Cerebellum (tissue), 4 donors: ENCODE measurements at places on chromosomes 16 and 17. TPM values are rescaled to one million over a fixed set of nuclear protein-coding genes. Genes with fewer than 3 reads are reported as not detected.

CD300LB gene
- total RNA-seq = not detected

DNA sequence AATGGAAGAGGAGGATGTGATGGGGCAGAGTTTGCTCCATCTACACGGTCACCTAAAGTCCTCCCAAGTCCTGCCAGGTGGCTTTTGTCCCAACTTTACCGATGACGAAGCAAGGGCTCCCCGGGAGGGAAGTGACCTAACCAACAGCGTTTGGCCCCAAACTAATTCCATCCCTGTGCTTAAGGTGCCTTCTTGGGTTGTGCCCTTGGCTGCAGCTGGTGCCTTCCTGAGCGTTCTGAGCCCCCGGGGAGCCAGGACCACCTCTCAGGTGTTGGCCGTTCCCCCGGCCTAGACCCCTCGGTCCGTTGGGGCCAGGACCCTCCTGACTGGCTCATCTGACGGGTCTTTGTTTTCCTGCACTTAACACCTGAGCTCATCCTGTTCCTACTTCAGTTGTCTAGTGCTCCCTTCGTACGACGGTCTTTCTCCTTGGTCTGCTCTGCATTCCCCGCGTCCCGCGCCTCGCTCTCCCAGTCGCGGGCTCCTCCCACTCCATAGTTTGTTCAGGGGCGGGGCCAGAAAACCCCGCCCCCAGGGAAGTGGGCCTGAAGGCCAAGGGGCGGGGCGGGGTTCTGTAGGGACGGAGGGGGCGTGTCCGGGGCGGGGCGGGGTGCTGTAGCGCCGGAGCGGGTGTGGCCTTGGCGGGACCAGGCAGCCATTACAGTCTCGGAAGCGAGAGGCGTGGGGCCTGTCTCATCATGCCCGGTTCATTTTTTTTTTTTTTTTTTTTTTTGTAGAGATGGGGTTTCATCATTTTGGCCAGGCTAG, 822 bp upstream of the ZSCAN10 start:
- peak; percentile 89 for DNase-seq

DNA sequence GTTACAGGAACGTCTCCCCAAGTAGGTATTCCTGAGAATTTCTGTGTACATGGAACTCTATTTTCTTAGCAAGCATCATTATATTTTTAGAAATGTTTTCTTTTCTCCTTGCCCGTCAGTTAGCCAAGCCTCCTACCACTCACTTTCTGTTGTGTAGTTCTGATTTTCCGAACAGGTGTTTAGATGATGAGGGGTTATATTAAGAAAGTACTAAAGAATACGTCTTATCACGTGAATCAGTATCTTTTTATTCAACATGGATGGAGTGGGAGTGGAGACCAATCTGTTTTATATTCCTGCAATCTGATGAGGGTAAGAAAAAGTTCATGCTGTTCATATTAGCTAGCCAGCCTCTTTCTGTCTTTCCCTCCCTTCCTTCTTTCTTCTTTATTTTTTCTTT, 29.4 kb downstream of the MSI2 start:
- no peak for DNase-seq

PCYT2 gene
- 14.1 TPM for total RNA-seq

TEDC2 gene
- total RNA-seq = 5.9 TPM

DNA sequence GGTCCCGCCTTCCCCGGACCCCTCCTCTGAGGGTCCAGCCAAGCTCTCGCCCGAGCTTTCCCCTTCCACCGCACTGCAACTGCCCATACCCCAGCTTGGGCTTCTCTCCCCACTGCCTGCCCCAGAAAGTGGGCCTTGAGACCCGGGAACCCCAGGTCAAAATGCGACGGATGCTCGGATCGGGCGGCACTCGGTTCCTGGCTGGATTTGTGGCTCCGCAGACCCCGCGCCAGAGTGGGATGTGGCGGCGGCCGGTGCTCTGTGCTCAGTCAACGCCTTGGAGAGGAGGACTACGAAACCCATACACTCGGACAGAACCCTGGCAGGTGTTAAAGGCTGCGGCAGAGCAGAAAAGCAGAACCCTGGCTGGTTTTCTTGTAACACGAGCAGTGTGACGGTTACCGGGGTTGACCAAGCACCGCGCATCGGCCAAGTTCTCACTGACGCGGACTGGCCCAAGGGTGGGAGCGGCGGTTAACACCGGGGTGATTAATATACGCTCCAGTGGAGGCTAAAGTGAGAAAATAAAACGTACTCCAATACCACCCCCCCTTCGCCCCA, 885 bp upstream of the SLFN13 start:
- DNase-seq = no peak

DNA sequence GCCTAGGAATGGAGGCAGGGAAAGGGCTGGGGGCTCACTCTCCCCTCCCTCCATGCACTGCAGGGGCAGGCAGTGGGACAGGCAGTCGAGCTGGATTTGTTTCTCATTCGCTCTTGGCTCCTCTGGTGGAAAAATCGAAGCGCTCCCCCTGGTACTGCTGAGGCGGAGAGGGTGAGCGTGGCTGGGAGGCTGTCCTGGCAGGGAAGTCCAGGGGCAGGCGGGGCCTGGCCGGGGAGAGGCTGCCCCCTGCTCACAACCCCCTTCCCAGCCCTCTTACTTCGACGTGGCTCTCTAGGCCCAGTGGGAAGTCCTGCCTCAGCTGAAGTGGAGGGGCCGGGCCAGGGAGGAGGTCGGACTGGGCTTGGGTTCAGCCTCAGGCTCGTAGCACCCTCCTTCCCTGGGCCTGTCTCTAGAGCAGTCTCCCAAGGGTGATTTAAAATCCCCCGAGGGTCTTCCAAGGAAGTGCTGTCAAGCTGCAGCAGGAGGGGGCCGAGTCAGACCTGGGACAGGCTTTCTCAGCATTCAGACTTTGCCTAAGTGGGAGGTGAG, 16.5 kb upstream of the TMEM92 start:
- DNase-seq = no peak

QPRT gene
- total RNA-seq = 7.6 TPM

NF1 gene
- 176 TPM for total RNA-seq

TBC1D3I gene
- not detected for total RNA-seq

- no peak for DNase-seq
Observed at GRCh38 chr17:62906881-62907280, 59.2 kb upstream of the TANC2 start.

TNFSF13 gene
- 1.1 TPM for total RNA-seq

- no peak for DNase-seq
Observed at GRCh38 chr17:12625092-12625491, 40.6 kb upstream of the MYOCD start.

KRTAP4-2 gene
- total RNA-seq = not detected

DNA sequence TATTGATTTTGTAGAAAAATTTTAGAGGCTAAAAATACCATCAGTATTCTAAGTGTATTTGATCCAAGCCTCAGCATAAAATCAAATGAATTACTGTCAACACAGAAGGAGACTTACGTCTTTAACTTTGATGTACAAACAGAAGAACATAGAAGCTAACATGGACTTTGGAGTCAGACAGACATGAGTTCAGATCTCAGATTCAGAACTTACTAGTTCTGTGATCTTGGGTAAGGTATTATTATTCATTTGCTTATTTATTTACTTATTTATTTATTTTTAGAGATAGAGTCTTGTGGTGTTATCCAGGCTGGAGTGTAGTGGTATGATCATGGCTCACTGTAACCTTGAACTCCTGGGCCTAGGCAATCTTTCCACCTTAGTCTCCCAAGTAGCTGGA, 4.0 kb upstream of the SLFN12L start:
- DNase-seq = no peak

- DNase-seq = no peak
Observed at GRCh38 chr16:70294385-70295025, 4.5 kb upstream of the DDX19B start.

NTN1 gene
- total RNA-seq = 14.8 TPM

DNA sequence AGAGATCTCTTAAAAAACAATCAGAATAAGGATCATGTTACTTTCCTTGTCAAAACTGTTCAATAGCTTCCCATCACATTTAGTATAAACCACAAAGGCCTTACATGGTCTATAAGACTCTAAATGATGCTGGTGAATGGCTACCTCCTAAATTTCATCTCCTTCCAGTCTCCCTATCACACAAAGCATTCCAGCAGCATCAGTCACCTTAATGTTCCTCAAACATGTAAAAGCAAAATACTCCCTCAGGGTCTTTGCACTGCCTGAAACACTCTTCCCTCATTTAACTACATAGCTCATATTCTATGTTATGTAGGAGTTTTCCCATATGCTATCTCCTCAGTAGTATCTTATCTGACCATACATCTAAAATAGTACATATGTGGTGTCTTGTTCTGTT, 53.5 kb upstream of the INTS2 start:
- DNase-seq = no peak

GRCh38 chr16:59042301-59042700, 308.2 kb upstream of the GOT2 start:
- DNase-seq = no peak

GRCh38 chr17:81171941-81172340, 5.9 kb upstream of the AATK start:
- DNase-seq = no peak

GRCh38 chr17:79923974-79924638, 84.9 kb upstream of the CBX4 start:
- DNase-seq = no peak

DNA sequence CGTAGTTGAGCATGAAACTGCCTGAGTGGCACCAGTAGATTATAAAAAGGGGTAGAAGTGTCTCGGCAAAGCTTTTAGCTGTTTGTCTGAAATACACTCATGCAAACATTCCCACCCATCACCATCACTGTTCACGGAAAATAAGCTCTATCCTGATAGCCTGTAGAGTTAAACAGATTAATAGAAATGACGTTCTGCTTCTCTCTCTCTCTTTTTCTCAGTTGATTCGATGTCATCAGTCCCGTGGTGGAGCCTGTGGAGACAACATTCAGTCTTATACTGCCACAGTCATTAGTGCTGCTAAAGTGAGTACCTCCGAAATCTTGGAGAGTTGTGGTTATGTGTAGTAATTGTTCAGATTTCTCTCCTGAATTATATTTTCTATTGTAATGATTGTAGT, 224.7 kb downstream of the BCAS3 start:
- no peak for DNase-seq

DNA sequence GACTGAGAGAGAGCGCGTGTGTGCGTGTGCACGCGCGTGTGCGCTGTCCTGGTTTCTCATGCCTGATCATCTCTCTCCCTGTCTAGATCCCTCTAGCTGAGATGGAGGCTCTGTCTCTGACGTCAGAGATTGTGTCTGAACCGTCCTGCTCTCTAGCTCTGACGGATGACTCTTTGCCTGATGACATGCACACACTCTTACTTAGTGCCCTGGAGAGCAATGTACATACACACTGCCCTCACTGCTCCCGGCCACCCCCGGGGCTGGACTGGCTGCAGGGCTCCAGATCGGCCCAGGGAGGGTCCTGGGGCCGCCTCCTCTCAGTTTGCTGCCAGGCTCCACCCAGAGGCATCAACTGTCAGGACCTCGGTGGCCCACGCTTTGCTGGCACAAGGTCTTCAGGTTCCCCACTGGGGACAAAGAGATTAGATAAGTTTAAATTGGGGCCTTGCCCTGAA, 13.1 kb upstream of the ABCC3 start:
- DNase-seq = peak; percentile 80

- DNase-seq = no peak
Observed at GRCh38 chr16:23081675-23082119, 67.6 kb downstream of the USP31 start.

CES4A gene
- 16.6 TPM for total RNA-seq

- DNase-seq = no peak
Observed at GRCh38 chr17:45361451-45361850, 44.6 kb upstream of the MAP3K14 start.

ASPA gene
- 0.54 TPM for total RNA-seq

YBX2 gene
- total RNA-seq = 1.5 TPM

DNA sequence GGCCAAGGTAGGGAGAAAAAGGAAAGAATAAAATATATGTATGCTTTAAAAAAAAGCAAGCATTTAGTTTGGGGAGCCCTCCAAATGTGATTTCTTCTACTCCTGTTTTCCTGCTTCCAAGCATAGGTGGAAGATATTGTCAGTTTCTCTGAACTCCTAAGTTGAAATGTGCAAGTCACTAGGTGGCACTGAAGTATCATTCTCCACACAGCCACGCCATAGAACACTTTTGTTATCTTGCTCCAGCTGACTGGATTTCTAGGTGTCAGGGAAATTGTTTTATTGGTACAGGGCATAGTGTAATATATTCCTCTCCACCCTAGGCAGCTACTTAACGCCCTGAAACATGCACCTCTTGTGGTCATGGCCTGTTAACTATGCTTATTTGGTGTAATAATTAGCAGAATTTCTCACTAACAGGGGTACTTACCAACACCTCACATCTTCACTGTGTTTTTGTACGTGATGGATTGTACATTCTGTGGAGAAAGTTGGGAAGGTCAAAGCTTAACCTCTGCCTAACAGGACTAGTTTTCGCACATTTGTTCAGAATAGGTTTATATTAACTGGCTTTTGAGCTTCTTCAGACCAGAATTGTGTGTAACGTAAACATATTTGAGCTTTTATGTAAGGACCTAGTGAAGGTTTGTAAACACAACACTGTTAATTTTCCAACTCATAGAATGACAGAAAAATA, 69.3 kb downstream of the FTO start:
- DNase-seq = peak; percentile 42

DNA sequence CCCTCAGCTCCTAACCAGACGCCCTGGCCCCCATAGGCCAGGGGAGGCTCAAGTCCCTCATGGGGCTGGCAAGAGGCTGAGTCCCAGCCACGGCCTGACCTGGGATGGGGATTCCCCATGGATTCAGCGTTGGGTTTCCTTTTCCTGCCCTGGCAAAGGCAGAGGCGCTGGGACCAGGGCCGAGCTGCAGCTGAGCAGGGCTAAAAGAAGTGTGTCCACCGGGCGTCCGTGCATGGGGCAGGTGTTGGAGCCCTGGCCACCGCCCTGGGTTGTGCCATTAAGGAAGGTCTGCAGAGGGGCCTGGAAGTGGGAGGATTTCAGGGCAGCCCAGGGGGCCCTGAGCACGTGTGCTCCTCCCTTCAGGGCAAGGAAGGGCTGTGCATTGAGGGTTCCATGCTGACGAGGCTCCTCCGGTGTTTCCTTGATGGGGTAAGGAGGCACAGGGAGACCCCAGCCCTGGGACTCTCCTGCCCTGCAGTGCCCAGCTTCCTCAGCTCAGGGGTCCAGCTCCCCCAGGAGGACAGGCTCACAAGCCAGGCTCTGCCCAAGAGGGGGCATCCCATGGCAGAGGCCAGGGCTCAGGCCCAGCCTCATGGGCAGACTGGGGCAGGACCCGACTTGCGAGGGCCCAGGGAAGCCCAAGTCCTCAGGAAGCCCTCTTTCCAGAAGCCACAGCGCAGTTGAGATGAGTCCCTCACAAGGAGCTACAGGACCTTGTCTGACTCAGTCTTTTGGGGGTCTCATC, 10.1 kb downstream of the TBC1D26 start:
- DNase-seq = no peak

DNA sequence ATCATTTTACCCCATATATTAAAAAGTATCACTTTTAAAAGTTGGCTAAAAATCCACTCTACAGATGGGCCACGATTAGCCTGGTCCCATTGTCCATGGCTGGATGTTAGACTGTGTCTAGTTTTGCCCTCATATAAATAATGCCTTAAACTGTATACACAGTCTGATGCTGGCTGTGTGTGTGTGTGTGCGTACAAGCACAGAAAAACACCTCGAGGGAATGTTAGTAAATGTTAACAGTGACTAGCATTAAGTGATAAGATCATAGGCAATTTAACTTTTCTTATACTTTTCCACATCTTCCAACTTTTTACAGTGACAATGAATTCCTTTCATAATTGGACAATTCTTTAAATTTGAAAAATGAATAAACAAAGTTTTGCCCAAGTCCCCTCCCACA, 8.2 kb downstream of the NOS2 start:
- no peak for DNase-seq

GRCh38 chr16:17723531-17724134, 252.9 kb upstream of the XYLT1 start:
- DNase-seq = no peak
